Left colon (tissue), 2 donors: ENCODE measurements at places on chromosomes 4 and X.

- no peak for DNase-seq
These were observed 66.4 kb downstream of the ARAP2 start for GRCh38 chr4:36177946-36178345.

GRCh38 chrX:112654871-112655270 lies 24.9 kb downstream of the LHFPL1 start:
- DNase-seq, result no peak

GRCh38 chrX:17020356-17020755 lies 73.9 kb downstream of the REPS2 start:
- no peak for DNase-seq

DNA sequence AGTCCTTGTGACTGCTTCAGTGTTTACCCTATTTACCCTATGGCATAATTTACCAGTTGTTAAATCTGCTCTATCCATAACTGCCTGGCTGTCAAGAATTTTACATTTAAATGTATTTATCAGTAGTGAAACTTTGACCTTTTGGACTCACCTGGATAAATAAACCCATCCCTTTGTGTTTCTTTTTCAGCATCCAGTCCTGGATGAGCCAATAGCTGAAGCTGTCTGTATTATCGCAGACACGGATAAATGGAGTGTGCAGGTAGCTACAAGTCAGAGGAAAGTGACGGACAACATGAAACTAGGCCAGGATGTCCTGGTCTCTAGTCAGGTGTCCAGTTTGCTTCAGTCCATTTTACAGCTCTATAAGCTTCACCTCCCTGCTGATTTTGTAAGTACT lies 122.4 kb downstream of the FNIP2 start:
- DNase-seq, result no peak

DNA sequence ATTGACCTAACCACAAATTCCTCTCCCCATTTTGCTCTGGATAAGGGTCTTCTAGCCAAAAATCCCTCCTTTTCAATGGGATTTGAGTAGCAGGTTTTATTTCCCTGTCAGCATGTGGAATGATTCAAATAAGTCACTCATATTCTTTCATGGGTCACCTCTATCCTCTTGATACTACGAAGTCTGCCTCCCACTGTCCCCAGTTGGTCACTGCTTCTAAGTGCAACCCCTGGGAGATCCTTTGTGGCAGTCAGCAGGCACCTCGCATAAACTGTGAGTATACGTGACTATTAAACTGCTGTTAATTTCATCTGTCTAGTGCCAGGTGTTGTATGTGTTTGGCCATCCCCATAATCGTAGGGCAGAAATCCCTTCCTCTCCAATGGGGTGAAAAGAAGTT lies 1667.9 kb upstream of the PCDH7 start:
- no peak for DNase-seq

- DNase-seq, result no peak
These were observed 60.5 kb upstream of the MCUB start for GRCh38 chr4:109499513-109499912.

GRCh38 chrX:132001127-132001526 lies 22.0 kb upstream of the STK26 start:
- no peak for DNase-seq

GRCh38 chrX:118751950-118752783 lies 24.8 kb downstream of the IL13RA1 start:
- no peak for DNase-seq

DNA sequence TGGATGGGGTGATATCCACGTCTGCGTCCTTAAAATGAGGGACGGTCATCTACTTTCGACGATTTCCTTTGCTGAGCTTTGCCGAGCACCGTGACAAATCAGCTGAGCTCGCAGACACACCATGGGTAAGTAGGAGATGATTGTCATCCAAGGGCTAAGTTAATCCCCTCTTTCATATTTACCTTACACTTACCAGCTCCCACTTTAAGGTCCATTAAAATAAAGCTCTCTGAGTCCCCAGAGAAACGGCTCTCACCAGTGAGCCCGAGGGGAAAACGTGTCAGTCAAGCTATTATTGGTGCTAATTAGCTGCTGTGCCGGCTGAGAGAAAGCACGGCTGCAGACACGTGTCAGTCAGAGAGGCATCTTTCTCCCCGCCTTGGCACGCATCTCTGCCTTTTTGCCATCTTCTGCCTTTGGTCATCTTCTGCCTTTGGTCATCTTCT lies 72.2 kb downstream of the CRLF2 start:
- no peak for DNase-seq

GRCh38 chr4:106996490-106996889 lies 39.6 kb downstream of the DKK2 start:
- no peak for DNase-seq

DNA sequence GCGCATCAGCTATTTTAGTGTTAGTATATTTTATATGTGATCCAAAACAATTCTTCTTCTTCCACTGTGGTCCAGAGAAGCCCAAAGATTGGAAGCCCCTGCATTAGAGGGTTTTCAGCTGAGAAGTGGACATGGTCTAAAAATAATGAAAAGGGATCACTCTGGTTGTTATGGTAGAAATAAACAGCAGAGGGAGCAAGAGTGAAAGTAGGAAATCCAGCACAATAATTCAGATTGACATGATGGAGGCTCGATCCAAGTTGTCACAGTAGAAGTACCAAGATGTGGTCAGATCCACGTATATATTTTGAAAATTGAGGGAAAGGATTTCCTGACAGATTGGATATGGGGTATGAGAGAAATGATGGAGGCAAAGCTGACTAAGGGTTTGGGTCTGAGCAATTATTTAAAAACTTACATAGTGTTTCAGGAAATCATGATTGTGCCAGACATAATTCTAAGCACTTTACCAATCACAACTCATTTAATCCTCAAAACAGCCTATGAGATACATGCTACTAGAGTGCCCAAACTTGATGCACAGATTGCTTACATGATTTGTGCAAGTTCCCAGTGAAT lies 17.0 kb upstream of the TMEM144 start:
- no peak for DNase-seq
